Activated naive CD8-positive, alpha-beta T cell treated with anti-CD3 and anti-CD28 coated beads, Interleukin-2, amount 50 U/mL, for 24 hours (primary cell): ENCODE measurements at places on chromosomes 13 and 19.

GRCh38 chr13:95552208-95552538 is 347 bp upstream of the CLDN10 start:
- DNase-seq: no peak

DNA sequence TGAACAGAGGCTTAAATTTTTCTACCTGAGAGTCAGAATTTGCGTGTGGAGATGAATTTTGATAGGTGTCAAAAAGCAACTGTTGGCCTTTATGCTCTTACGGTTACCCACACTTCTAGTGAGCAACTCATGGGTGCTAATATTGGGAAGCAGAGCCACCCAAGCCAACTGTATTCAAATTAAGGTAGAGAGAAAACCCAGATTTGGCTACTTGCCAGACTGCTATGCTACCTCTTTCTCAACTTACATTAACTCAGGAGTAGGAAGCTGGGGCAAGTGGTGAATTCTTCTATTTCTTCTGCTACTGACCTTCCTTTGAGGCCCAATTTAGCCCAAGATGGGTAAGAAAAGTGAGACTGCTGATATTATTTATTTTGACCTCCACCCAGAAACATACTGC is 83.9 kb downstream of the OLFM4 start:
- DNase-seq: no peak

DNA sequence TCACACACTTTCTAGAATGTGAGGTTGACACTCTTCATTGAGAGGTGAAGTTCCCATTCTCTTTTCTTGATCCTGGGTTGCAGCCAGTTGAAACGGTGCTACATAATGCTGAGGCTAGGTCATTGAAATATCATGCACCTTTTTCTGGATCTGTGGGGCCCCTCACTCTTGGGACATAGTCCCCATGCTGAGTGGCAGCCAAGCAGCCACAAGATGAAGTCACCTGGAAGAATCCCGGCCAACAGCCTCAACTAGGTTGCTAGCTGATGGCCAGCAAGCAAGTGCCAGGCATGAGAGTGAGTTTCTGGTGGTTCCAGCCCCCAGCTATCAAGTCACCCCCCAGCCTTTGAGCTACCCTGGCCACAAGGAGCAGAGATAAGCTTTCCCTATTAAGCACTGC is 148.5 kb upstream of the TSHZ3 start:
- DNase-seq: no peak

- DNase-seq: peak; percentile 77
Observed at GRCh38 chr19:56538761-56539263, at the start of gene ZFP28. TSS of gene ZFP28 (plus strand) at chr19:56538948. CDS start at chr19:56539019, 71 bp downstream.

DNA sequence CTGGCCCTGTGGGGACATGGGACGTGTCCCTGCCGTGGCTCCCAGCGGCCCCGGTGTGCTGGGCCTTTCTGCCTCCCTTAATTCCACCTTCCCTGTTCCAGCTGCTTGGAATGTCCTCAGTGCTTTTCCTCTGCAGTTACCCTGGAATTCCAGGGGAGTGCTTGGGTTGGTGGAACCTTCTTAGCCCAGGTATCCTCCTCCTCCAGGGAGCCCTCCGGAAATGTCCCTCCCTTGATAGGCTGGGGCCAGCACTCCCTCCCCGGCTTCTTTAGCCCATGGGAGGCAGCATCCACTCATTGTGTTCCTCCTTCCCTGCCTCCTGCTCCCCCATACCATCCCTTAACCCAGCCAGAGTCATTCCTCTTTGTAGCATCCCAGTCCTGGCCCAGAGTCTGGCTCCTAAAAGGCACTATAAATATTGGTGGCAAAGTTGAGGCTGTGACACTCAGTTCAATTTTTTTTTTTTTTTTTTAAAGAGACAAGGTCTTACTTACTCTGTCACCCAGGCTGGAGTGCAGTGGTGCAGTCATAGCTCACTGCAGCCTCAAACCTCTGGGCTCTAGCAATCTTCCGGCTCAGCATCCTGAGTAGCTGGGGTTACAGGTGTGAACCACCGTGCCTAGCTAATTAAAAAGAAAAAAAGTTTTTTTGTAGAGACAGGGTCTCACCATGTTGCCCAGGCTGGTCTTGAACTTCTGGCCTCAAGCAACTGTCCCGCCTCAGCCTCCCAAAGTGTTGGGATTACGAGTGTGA is 13.7 kb upstream of the SLC7A10 start:
- DNase-seq: no peak

GRCh38 chr19:5057860-5058259 is 88.9 kb downstream of the KDM4B start:
- DNase-seq: no peak

GRCh38 chr19:5960005-5961001 is 17.6 kb downstream of the RANBP3 start:
- DNase-seq: no peak

GRCh38 chr13:90545070-90545840 is 802.2 kb upstream of the MIR17HG start:
- DNase-seq: no peak

DNA sequence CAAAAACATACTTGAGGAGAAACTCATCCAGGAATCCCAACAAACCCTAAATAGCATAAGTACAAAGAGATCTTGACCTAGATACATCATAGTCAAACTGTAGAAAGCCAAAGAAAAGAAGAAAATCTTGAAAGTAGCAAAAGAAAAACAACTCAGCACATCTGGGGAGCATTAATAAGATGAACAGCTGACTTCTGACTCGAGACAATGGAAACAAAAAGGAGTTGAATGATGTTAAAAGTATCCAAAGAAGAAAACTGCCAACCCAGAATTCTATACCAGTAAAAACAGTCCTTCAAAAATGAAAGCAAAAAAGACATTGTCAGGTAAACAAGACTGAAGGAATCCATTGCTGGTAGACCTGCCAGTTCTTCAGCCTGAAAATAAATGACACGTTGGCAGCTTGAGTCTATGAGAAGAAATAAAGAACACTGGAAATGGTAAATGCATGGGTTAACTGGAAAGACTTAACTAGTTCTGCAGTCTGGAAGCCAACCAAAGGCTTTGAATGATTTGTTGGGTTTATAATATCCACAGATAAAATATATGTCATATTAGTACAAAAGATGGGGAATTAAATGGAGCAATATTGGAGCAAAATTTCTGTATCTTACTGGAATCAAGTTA is 46.8 kb downstream of the TSSK6 start:
- DNase-seq: no peak

DNA sequence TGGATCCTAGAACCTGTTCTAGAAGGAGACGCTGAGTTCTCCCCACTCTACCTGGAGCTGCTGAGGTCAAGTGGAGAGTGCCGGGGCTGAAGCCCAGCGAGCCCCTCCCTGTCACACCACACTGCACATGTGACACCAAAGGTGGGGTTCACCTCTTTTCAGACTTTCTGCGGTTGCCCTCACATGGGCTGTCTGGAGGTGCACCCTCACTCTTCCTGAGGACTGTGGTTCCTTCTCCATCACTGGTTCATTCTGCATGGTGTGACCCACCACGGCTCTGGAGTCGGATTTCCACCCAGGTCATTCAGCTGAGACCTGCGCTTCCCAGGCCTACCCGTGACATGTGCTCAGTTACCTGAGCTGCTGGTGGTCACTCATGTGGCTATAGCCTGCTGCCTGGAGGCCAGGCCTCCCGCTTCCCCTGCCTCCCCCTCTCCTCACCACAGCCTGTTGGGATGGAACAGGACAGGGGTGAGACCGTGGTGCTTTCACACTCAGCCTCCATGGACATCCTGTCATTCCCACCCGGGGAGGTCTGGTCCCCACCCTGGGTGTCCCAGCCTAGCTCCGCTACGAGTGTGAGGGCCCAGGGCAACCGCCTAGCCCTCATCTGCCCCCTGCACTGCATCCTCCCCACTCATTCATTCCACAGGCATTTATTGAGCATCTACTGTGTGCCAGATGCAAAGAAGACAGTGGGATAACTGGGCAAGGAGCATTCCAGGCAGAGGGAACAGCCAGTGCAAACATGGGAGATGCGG is 605 bp upstream of the A1BG start:
- no peak for DNase-seq

DNA sequence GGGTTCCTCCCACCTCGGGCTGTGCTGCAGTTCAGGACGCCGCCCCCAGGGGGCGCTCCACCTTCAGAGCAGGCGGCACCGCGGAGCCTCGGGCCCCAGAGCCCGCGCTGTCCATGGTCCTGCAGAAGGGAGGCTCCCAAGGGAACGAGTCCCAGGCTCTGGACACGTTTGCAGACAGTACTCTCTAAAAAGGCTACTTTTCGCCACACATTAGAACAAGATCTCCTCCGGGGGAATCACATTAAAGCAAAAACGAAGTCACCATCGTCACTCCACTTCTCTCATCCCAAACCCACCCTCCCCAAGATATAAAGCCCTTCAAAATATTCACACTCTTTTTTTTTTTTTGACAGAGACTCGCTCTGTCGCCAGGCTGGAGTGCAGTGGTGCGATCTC is 4.6 kb upstream of the SIGLEC10 start:
- DNase-seq: peak; percentile 98

GRCh38 chr19:45173816-45174215 is 4.2 kb downstream of the TRAPPC6A start:
- no peak for DNase-seq

GRCh38 chr13:112857914-112858490 is 111.0 kb upstream of the MCF2L start:
- DNase-seq: no peak

DNA sequence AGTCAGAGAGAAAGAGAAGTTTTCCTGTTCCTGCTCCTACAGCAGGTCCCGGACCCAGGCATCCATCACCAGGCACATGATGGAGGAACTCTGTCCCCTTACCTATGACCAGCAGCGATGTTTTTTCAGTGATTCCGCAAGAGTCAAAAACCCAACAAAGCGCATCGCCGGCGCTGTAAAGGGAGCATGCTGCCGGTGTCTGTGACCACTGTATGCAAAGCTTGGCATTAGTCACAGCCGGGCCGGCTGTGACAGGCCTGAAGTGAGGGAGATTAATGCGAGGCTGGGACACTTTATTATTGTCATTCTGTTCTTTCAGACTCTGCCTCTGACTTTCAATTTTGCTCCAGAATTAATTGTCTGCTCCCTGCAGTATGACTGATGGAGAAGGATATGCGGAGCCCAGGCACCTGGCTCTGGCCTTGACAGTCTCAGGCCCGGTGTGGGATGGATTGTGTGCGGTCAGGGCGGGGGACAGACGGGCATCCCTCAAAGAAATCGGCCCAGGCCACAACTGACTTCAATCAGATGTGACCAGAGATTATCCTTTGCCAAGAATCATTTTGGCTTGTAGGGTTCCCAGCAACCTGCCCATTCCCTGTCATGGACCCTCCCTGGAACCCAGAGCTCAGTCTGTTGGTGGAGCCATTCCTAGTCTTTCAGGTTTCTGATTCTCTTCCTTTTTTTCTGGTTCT is 462.0 kb upstream of the ZNF507 start:
- no peak for DNase-seq

DNA sequence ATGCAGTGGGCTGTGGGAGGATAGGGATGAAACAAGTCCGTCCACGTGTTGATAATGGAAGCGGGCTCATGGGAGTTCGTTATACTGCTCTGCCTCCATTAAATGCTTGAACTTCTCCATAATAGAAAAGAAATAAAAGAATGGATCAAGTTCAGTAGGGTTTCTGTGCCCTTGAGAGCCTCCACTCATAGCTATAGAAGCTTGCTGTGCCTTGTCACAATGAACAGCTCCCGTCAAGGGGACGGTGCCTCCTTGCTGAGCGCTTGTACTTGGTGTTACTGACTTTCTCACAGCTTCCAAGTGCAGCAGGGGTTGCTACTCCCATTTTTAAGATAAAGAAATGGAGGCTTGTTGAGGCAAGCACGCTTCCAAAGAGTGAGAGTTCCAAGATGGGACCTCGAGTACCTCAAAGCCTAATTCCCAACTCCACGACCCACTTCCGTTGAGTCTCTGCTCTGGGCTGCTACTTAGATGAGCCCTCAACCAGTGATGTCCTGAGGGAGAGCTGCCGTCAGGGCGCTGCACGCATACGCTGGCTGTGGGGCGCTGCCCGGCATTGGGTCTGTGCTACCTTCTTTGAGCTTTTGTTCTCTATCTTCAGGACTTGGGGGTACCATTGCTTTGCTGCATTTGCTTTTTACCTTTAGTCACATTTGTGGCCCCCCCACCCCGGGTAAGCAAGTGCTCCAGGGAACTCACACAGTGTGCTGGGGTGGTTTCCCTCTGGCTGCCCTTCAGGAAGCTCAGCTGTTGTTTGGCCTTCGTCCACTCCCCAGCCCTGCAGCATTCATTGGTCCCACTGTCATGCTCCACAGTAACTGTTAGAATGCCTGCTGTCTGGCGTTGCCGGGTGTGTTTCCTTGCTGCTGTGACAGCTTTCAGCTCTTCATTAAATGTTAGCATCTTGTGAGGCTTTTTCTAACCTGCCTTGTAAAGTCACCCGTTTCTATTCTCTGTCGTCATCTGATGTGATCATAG is 9.5 kb downstream of the SNRNP70 start:
- DNase-seq: no peak
